ENCODE measurements at places on chromosomes 16 and 17.
A peak's percentile ranks its signal among the peaks of the same experiment; 100 is the strongest.

- no peak for DNase-seq
Observed at GRCh38 chr17:73318427-73318813, 6.6 kb upstream of the CDC42EP4 start.

GRCh38 chr17:12953156-12953555 is 64.7 kb downstream of the ELAC2 start:
- DNase-seq = no peak

- no peak for DNase-seq
Observed at GRCh38 chr17:26782153-26782552, 511.8 kb upstream of the WSB1 start.

- peak; percentile 33 for DNase-seq
Observed at GRCh38 chr16:48911700-48912099, 301.7 kb upstream of the N4BP1 start.

- DNase-seq = no peak
Observed at GRCh38 chr16:70255574-70255973, 3.8 kb upstream of the EXOSC6 start.

GRCh38 chr16:74586948-74587347 is 20.0 kb downstream of the GLG1 start:
- DNase-seq = no peak

DNA sequence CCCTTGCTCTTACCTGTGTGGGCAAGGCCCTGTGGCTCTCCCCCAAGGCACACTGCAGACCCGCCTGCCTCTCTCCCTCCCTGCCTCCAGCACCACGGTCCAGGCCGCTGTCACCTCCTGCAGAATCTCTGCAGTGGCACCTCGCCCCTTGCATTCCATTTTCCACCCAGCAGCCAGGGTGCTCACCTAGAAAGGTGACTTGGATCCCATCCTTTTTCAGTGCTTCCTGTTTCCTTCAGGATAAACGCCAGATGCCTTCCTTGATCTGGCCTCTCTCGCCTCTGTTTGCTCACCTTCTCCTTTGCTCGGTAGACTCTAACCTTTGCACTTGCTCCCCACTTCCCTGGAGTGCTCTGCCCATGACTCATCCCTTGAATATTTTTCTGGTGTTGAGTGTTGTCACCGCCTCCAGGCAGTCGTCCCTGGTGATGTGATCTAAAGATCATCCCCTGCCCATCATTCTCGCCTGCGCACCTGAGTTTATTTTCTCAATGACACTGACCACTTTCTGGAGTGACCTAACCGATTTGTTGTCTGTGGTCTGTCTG is 79.2 kb upstream of the LGALS9 start:
- DNase-seq = peak; percentile 78

DNA sequence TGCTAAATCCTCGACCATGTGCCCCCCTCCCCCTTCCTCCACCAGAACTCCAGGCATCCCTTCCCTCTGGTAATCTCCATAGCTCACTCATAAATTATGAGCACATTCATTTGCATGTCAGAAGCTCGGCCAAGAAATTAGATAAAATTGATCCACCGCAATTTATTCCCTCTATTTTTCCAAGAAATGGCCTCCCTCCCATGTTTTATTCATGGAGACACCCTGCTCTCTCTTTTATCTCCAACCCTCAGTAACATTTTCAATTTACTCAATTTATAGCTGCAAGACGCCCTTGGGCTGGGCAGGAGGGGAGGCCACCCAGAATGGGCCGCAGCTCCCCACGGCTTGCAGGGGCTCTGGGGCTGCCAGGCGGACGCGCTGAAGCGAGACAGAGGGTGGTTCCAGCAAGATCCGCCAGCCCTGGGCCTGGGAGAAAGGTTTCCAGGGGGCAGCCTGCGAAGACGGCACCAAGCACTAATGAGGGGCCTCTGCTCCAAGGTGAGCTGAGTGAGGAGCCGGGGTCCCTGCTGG is 54.7 kb upstream of the ZNF423 start:
- DNase-seq = no peak

GRCh38 chr16:84724606-84725309 is 25.0 kb downstream of the USP10 start:
- no peak for DNase-seq

- peak; percentile 8 for DNase-seq
Observed at GRCh38 chr17:68196394-68197090, 51.3 kb upstream of the AMZ2 start.
